CD4-positive, alpha-beta T cell treated with Interleukin-4 for 1 hour (primary cell): ENCODE measurements at places on chromosomes 5 and 9.

GRCh38 chr9:32258482-32258881 lies 126.0 kb upstream of the ACO1 start:
- DNase-seq: no peak

DNA sequence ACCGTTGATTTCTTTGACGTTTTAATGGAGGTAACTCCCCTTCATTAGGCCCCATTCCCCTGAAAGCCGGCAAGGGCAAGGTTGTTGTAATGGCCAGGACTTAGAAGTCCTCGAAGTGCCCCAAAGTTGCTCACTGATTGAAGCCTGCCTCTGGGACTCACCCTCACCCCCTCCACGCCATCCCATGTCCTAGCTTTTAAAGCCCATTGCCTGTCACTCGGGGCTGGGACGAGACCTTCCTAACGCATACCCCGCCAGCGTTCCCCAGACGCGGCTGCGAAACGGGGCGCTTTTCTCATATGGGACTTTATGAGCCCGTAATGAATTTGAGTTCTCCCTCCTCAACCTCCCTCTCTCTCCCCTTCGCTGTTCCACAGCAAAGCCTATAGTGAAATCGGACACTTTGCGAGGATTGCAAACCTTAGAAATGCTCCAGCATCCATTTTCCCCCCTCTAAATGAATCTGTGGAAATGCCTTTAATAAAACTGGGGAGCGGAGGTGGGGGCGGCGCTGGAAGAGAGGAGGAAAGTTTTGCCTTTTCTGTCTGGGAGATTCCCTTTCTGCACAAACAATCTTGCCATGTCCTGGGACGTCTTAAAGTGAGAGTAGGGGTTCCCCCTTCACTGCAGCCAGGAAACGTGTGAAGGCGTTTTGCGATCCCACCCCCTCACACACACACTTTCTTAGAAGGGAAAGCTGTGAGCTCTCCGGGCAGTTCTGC lies 1.5 kb downstream of the PAPPA start:
- DNase-seq: no peak

GRCh38 chr9:18056993-18057369 lies 417.0 kb upstream of the ADAMTSL1 start:
- no peak for DNase-seq

DNA sequence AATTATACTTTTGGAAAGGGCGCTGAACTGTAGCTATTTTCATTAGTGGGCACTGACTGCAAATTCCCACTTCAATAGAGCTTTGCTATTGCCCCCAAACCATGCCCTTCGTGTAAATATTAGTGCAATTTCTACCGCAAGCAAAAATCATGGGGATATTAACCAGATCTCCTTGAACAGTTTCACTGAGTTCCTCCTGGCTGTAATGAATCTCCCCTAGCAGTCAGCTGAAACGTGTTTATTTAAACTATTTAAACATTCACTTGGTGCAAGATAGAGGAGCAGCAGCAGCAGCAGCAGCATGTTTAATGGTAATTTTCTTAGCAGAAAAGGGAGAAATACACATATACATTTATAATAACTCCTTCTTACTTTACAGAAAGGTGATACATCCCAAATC lies 54.4 kb downstream of the ARRDC3 start:
- no peak for DNase-seq

DNA sequence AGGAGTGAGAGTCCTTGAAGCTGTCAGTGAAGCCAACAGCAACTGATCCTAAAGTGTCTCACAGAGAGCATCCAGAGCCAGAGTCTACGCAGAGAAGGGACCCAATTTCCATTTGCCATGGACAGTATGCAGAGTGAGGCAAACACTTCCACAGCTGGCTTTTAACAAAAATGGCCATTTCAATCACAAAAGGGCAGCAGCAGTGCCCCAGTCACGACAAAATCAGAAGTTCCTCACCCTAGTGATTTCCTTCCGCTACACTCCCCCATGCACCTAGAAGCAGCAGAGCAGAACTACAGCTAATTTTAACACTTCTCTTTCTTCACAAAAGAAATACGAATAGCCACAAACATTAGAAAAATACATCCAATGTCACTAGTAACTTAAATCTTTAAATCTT lies 27.9 kb downstream of the FBXW11 start:
- peak; percentile 13 for DNase-seq

DNA sequence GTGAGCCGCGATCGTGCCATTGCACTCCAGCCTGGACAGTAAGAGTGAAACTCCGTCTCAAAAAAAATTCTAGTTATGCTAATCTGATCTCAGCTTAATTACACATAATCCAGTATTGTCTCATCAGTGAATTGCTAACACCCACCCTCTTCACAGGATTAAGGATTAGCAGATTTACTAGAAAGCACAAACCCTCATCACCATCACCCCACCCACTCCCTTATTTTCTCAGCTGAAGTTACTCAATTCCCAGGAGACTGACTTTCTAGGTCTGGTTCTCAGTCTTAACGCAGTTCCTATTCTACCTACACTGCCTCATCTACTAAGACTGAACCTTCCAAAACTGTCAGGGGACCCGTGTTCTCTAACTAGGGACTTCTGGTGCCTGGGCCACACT lies 9.0 kb downstream of the TOR1B start:
- DNase-seq: no peak

GRCh38 chr5:167730121-167730520 lies 561.3 kb upstream of the WWC1 start:
- DNase-seq: no peak

DNA sequence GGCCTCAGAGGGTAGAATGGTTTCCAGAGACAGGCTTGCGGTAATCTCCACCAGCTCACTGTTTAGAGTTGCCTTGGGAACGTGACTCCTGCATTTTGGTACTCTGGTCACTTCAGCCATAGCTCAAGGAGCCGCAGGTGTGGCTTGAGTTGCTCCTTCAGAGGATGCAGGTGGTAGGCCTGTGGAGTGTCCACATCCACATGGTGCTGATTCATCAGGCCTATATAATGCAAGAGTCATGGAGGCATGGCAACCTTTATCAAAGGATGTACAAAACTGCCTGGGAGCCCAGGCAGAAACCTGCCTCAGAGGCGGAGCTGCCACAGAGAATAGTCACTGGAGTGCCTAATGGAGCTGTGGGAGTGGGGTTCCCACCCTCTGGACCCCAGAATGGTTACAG lies 114.2 kb downstream of the ANXA1 start:
- DNase-seq: no peak

- DNase-seq: no peak
These were observed 14.1 kb downstream of the LCN10 start for GRCh38 chr9:136728548-136729123.
